ENCODE measurements at places on chromosomes 3 and 15. TPM values are rescaled to one million over a fixed set of nuclear protein-coding genes. Genes with fewer than 3 reads are reported as not detected.

The ARHGEF3 gene
- 14.1 TPM for total RNA-seq

- DNase-seq: no peak
Observed at GRCh38 chr3:30605005-30605404, 1.4 kb upstream of the TGFBR2 start.

GRCh38 chr3:45226206-45226915, at the start of gene TMEM158:
Gene TMEM158 (minus strand): TSS chr3:45226287. CDS start chr3:45226027, 260 bp downstream.
- DNase-seq: peak; percentile 67

GRCh38 chr3:52041118-52041731, 15.1 kb downstream of the DUSP7 start:
- DNase-seq: no peak

DNA sequence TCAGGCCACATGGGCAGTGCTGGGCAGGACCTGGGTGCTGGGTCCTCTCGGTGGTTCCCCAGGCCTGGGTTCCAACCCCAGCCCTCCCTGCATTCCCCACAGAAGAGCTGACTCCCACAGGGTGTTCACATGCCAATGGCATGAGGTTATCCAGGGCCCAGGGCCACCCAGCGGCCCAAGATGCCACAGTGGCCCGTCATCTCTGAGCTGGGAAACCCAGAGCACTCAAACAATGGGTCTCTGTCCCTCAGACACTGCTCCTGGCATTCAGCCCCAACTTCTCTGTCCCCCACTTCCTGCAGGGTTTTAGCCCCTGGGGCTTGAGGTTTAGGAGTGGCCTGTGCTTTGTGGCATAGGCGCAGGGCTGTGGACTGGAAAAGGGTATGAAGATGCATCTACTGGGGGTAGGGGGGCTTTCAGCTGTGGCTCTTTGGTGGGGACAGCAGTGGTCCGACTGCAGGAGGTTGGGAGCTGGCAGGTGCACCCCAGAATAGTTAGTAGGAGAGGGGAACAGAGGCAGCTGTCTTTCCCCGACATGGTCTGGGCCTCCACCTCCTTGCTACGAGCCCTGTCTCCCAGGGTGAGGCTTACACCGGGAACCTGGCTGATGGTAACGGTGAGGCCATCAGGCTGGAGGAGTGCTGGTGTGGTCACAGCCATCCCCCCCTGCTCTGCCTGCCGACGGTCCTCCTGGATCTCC, 1.7 kb downstream of the CCDC9B start:
- no peak for DNase-seq

The ABHD17C gene
- 2.4 TPM for total RNA-seq

GRCh38 chr3:185645596-185646381, 59.7 kb downstream of the SENP2 start:
- DNase-seq: no peak

- no peak for DNase-seq
Observed at GRCh38 chr15:25394898-25395297, 43.9 kb downstream of the UBE3A start.

GRCh38 chr3:137012097-137012501, 54.3 kb downstream of the IL20RB start:
- DNase-seq: no peak

The ITIH1 gene
- total RNA-seq: not detected

DNA sequence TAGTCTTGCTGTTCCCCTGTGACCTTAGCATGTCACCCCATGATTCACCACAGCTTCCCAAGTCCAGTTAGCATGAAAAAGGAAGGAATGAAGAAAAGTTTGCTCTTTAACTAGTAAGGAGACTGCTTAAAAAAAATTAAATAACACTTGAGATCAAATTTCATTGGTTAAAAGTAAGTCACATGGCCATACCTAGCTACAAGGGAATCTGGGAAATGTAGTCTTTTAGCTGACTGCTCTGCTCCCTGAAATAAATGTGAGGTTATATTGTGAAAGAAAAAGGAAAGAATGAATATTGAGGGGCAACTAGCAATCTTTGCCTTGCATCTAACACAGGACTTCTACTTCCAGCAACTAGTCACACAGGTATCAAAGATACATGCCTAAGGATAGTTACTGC, 84.7 kb upstream of the LRRN1 start:
- no peak for DNase-seq

DNA sequence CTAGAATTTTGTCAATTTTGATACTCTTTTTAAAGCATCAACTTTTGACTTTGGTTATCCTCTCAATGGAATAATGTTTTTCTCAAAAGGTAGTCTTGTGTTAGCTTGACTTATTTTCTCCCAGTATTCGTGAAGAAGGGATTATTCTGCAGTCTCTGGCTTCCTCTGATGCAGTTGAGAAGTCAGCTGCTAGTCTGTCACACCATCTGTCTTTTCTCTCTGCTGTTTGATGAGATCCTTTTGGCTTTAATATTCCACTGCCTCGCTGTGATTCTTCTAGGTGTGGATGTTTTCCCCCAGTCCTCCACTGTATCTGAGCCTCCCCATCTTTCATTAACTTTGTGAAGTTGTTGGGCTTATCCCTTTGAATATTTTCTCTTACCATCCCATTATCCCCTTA, 141.0 kb downstream of the WDR72 start:
- no peak for DNase-seq

DNA sequence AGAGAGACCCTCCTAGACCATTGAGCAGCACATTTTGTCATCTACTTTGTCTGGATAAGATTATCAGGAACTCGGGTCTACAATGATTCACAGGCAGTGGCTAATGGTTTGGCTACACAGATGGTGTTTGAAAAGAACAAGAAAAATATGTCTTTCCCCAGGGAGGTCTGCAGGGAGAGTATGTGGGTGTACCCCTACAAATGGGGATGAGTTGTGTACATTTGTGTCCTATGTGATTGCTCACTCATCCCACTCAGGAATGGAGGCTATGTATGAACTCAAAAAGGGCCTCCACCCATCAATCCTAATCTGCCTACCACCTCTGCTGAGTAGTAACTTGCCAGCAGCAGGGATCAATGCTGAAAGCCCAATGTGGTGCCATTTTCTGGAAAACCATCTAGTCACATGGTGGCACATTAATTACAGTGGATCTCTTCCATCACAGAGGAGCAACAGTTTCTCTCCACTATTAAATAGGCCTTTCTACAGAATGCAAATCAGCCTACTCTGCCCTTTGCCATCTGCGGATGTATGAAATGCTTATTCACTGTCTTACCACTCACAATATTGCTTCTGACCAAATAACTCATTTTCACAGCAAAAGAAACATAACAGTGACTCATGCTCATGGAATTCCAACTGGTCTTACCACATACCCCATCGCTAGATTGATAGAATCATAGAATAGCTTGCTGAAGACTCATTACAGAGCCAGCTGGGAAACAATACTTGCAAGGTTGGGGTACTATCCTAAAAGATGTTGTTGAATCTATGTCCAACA, 48.3 kb upstream of the TRIM42 start:
- DNase-seq: no peak

DNA sequence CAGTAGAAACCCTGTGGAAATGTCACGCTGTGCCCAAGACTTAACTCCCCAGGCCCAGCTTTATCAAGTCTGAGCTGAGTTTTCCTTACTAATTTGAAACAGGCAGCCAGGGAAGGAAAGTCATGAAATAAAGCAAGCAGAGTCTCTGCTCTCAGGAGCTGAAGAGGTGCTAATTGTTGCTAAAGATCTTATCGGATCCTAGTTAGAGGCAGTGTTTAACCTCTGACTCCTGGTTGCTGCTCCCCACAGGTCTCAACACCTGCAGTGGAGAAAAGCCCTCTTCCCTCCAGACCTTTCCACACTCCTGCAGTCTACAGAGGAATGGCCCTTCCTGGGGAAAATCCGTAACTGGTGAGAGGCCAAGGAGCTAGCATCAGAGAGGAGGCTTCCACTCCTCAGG, 628.2 kb downstream of the NTRK3 start:
- no peak for DNase-seq

The COL6A5 gene
- total RNA-seq: not detected

The THBS1 gene
- 1,877 TPM for total RNA-seq

- DNase-seq: no peak
Observed at GRCh38 chr3:183300996-183301562, 48.0 kb downstream of the B3GNT5 start.

- no peak for DNase-seq
Observed at GRCh38 chr3:125185805-125186204, 26.7 kb downstream of the SLC12A8 start.

The SMCO1 gene
- total RNA-seq: not detected

All from tibial nerve (tissue), 4 donors.